ENCODE measurements at places on chromosomes 4 and X. TPM values are rescaled to one million over a fixed set of nuclear protein-coding genes. Genes with fewer than 3 reads are reported as not detected.
A peak's percentile ranks its signal among the peaks of the same experiment; 100 is the strongest.

DNA sequence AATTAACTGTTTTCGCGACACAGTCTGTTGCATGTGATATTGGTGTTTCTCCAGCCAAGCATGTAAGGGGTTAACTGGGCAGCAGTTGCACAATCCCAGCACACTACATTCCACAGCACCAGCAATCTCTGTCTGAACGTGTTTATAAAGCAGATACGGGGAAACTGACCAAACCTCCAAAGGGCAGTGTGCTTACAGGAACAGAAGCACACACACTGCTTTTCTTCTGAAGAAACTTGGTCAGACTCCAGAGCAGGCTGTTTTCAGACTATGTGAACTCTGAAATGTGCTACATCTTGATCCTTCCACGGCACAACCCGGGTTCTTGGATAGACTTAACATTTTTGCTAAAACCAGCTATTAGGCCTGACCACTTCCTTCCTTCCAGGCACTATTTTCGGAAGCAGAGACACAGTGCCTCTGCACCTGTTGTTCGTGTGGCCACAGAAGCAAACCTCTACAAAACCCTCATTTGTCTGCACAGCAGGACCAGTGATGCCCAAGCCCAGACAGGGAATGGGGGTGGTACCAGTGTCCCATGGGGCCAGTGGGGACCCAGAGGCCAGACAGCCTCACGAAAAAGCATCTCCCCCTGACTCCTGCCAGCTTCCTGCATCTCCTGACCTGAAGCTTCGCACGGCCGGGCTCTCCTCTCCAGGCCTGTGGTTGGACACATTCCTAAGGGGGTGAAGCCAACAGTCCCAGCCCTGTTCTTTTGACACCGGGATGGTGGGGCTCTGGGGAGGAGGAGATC, 90.1 kb downstream of the IRF2 start:
- DNase-seq: peak; percentile 76

DNA sequence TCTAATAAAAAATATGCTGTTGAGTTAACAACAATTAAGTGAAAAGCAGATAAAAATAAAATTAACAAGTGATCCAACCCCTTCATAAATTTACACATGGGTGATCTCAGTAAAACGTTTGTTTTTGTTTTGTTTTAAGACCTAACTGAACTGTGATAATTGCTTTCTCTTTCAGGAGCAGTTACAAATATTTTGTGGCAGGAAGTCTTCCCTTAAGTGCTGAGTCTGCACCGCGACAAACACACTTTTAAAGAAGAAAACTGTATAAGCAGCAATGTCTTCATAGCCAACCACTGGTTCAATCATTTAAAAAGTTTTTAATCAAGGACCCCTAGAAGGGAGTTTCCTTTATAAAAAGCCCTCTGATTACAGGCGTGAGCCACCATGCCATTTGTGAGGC, 53.7 kb upstream of the NFKB1 start:
- no peak for DNase-seq

- no peak for DNase-seq
Observed at GRCh38 chr4:14984448-14984847, 17.8 kb upstream of the CPEB2 start.

DNA sequence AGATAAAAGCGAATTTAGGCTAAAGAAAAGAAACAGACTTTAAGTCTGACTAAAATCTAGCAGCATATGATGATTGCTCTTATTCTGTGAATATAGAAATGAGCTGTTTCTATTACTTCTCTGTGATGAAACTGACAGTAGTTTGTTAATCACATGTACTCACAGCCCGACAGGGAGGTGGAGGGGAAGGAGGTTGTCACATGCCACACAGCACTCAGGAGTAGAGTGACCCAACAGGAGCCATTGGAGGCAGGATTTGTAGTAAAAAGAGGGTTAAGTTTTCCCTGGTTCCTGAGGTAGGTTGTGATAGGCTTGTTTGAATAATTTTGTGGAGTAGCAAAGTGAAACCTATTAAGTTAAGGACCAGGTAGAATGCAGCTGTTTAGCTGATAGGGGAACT, 495.9 kb downstream of the CENPC start:
- no peak for DNase-seq

DNA sequence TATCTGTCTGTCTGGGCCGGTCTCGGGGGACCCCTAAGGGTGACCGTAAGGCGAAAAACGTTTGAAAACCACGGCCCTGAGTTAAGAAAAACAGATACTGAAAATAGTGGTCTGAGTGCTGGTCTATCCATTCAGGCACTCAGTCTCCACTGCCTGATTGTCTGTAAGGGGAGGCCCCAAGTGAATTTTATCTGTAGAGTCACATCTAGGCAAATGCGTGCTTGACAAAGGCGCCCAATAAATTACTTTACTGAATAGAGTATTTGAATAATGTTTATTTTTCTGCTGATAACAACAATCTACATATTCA, 465 bp downstream of the HNRNPH2 start:
- no peak for DNase-seq

DNA sequence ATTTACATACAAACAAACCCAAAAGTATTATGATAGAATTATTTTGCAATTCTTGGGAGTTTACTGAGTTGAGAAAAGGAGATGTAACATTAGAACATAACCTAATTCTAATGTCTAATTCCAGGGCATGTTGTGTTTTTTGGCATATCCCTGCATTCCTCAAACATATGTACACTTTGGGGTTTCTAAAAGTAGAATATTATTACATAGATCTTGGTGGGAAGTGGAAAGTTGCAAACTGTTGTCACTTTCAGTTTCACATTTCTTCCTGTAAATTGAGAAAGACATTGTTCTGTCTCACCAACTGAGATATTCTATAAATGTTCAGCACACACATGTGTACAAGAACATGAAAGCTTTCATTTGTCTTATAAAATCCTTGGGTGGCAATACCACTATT, 24.4 kb upstream of the GBA3 start:
- no peak for DNase-seq

- no peak for DNase-seq
Observed at GRCh38 chr4:23009093-23009492, 316.4 kb downstream of the GBA3 start.

DNA sequence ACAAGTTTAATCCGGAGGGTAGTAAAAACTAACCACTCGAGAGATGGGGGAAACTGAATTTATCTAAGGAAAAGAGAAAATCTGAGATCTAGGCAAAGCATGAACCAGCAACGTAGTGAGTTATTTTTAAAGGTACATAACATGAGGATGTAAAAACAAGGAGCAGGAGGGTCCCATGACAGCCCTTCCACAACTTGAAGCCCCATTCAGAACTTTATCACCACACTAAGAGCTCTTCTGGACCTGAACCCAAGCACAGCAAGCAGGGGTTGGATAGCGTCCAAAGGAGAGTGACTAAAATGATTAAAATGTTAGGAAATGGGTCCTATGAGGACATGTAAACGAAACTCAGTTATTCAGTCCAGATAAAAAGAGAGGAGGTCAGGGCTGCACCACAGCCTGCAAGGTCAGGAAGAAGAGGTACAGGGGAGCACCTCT, 16.2 kb downstream of the SH3RF1 start:
- no peak for DNase-seq

GRCh38 chr4:129842096-129842495, 746.1 kb downstream of the C4orf33 start:
- DNase-seq: no peak

DNA sequence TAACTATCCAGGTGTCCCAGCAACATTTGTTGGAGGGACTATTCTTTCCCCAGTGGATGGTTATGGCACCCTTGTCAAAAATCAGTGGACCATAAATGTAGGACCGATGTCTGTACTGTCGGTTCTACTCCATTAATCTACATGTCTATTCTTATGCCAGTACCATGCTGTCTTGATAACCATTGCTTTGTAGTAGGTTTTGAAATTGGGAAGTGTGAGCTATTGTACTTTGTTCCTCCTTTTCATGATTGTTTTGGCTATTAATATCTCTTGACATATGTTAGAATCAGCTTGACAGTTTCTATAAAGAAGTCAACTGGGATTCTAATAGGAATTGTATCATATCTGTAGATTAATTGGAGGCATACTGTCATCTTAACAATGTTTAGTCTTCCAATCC, 112.7 kb downstream of the HNRNPD start:
- DNase-seq: no peak

DNA sequence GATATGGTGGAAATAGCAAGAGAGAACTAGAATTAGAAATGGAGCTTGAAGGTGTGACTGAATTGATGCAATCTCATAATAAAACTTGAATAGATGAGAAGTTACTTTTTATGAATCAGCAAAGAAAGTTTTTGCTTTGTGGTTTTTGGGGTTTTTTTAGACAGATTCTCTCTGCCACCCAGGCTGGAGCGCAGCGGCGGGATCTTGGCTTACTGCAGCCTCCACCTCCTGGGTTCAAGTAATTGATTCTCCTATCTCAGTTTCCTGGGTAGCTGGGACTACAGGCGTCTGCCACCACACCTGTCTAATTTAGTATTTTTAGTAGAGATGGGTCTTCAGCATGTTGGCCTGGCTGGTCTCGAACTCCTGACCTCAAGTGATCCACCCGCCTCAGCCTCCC, 23.7 kb upstream of the NEIL3 start:
- no peak for DNase-seq

- no peak for DNase-seq
Observed at GRCh38 chr4:15013585-15013984, 11.3 kb downstream of the CPEB2 start.

GRCh38 chr4:158535130-158535614, 13.5 kb downstream of the RXFP1 start:
- no peak for DNase-seq

DNA sequence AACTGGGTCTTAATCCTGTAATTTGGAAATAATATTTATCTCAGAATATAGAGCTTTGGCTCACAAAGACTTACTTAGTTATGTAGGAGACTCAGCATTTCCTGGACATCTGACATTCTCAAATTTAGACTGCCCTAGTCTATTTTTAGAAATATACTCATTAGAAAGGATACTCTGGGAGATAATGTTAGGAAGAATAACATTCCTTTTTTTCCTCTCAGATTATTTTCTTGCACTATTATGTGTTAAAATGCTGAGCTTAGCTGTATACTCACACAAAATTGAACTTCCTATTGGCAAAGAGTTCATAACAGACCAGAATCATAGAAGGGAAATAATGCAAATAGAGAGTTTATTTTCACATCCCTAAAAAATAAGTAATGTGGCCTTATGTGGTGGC, 1424.9 kb upstream of the PCDH7 start:
- no peak for DNase-seq

DNA sequence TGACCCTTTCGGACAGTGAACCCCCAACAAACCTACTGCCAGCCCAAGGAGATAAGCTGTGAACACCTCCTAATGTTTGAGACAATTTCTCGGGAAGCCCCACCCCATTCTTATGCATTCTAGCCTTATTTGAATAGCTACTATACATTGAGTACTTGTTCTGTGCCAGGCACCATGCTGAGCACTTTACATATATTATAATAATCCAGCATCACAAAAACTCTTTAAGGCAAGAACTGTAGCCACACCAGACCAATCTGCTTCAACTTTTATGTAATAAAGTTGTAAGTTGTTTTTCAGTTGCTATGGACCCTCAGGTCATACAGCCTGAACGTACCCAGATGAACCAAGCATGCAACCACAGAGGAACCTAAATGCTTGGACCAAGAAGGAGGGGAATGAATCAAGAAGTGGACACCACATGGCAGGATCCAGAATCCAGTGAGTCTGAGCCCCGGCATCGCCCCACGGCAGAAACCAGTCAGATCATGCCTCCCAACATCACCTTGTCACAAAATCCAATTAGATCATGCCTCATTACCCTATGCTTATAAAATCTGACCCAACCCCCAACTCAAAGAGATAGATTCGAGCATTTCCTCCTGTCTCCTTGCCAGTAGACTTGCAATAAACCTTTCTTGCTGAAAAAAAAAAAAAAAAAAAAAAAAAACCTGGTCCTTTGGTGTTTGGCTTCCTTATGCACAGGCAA, 225.0 kb downstream of the QDPR start:
- DNase-seq: no peak

GRCh38 chrX:54042609-54043021, 1.7 kb downstream of the PHF8 start:
- DNase-seq: peak; percentile 19

DNA sequence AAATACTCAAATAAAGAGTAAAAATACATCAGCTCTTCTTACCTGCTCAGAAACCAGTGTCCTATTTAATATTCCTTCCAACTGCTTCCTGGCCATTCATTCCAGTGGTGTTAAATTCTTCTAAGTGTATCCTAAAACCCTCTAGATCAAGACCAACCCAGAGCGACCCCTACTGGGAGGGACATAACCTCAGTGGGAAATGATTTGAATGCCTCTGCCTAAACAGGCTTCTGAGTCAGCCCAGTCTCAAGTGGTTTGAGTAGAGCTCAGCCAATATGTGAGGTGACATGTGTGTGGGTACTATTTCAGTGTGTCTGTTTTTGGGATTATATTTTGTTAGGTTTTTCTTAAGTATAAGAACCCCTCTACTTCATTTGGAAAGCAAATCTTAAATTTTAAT, 133.6 kb upstream of the ARHGEF9 start:
- DNase-seq: no peak

GRCh38 chr4:26935397-26935796, 74.8 kb downstream of the STIM2 start:
- DNase-seq: no peak

DNA sequence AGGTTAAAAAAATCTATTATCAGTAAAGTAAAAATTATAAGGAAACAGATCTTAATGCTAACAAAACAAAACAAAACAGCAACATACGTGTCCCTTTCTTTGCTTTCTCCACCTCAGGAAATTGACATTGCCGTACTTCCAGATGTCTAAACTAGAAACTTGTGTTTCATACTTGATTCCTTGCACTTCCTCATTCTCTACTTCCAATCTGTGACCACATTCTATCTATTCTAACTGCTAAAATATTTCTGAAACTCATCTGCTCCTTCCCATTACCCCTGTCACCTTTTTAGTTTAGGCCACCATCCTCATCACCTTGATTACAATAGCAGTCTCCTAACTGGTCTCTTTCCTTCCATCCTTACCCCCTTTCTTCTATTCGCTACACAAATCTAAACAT, 22.5 kb upstream of the RPA4 start:
- DNase-seq: no peak

DNA sequence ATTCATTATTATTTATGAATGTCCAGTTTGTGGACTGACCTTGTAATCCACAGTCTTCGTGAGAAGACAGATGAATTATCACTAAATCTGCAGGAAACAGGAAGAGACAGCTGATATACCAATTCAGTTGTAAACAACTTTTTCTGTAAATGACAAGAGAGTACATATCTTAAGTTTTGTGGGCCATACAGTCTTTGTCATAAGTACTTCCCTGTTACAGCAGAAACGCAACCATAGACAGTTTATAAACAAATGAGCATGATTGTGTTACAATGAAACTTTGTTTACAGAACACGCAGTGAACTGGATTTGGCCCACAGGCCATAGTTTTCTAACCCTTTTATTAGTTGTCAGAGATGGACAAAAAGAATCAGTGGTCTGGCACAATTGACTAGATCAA, 443.4 kb downstream of the PDGFC start:
- no peak for DNase-seq

GRCh38 chrX:155020591-155020990, 1.9 kb downstream of the F8 start:
- no peak for DNase-seq

- no peak for DNase-seq
Observed at GRCh38 chr4:30879855-30880598, 159.9 kb downstream of the PCDH7 start.

CHIC2 gene
- 6.9 TPM for total RNA-seq

CORIN gene
- total RNA-seq: 0.33 TPM

PUDP gene
- 15.8 TPM for total RNA-seq

ADH1B gene
- total RNA-seq: 134 TPM

PAGE5 gene
- not detected for total RNA-seq

ALB gene
- 391 TPM for total RNA-seq

MTNR1A gene
- 1.6 TPM for total RNA-seq

PF4V1 gene
- total RNA-seq: not detected

SCOC gene
- total RNA-seq: 28.7 TPM

FDCSP gene
- total RNA-seq: not detected

OTC gene
- 3.6 TPM for total RNA-seq

BEND4 gene
- total RNA-seq: not detected

Measured in body of pancreas (tissue), 4 donors.